ENCODE measurements at places on chromosomes 4 and X.

- no peak for DNase-seq
Observed at GRCh38 chr4:8867624-8868320, 3.9 kb downstream of the HMX1 start.

DNA sequence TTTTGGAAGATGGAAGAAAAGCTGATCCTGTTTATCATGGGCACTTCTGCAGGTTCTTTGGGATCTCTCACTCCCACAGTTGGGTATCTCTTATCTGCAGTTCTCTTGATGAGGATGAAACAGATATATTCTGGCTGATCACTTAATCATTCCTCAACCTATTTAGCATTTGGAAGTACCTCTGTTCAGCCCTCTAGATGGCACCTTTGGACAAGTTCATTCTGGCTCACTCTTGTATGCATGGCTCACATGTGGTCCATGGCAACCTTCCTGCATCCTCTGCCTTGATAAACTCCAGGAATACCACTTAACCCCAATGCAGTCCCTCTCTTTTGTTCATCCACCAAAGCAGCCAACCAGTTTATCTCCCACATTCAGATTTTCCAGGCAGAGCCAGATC is 74.2 kb downstream of the SMARCA5 start:
- no peak for DNase-seq

DNA sequence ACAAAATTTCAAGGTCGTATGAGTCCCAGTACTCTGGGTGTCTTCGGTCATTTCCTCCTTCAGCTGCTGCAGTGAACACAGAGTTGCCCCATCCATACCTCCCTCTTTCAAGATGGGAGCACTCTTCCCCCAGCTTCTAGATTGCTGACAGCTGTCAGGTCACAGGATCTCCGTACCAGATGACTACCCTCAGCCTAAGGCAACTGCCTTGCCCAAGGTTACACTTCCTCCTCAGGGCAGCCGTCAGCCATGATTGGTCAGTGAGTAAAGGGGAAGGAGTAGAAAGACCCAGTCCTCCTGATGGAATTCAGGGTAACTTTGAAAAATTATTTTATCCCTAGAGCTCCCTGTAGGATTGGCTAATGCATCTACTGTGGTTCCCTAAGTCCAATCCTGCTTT is 81.6 kb downstream of the NAF1 start:
- DNase-seq = no peak

- no peak for DNase-seq
Observed at GRCh38 chr4:104494185-104494584, 509 bp downstream of the CXXC4 start.

DNA sequence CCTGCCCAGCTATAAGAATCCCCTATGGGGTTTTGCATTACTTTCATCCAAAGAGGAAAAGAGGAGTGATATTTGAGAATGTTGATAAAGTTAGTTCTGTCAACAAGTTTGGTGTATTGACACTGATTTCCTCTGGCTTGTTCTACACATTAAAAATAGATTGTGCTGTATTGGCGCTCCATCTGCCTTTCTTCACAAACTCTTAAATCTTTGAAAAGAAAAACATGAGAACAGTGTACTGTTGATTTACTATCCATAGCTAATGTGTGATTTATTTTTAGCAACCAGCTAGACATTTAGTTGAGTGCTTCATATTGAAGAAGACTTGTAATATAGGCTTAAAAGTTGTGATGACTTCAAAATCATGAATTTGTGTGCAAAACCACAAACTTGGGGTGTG is 261.2 kb upstream of the ANKRD50 start:
- no peak for DNase-seq

DNA sequence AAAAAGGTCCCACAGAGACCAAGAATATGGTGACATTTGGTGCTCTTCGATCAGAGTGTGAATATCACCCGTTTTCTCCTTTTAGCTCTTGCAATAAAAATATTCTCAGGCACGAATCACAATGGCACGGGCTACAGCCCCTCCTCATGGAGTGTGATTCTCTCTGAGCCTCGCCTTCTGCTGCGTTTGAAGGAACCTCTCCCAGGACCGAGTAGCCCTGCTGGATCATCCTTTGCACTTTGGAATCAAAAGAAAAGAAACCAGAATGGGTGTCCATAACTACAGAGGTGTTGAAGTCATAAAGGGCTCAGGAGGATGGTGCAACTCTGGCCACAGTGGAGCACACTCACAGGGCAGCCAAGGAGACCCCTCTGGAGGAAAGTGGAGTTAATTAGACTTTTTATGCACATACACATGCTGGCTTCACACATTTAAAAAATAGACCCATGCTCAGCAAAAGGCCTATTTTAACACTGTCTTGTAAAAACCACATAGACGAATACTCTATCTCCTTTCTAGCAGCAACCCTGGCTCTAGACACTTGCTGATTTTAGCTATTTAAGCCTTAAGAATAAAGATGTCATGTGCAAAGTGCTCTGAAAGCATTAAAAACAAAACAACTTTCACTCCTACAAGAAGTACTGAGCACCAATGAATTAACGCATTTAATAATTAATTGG is 19.1 kb downstream of the MAML3 start:
- DNase-seq = no peak

DNA sequence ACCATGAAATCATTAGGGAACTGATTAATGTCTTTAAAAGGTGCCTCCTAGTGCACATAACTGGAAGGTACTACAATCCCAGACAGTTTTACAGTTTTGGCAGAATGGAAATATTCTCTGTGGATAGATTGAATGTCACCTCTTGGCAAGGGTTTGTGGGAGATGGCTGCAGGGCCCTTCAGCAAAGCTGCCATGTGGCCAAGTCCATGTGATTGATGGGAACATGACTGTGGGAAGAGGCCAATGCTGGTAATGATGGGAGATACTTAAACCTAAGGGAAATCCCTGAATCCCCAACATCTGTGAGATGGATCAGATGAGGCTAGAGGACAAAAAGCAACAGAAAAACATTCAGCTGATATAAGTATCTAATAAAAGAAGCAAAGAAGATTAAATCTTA is 493.7 kb downstream of the MAGEE1 start:
- DNase-seq = no peak

DNA sequence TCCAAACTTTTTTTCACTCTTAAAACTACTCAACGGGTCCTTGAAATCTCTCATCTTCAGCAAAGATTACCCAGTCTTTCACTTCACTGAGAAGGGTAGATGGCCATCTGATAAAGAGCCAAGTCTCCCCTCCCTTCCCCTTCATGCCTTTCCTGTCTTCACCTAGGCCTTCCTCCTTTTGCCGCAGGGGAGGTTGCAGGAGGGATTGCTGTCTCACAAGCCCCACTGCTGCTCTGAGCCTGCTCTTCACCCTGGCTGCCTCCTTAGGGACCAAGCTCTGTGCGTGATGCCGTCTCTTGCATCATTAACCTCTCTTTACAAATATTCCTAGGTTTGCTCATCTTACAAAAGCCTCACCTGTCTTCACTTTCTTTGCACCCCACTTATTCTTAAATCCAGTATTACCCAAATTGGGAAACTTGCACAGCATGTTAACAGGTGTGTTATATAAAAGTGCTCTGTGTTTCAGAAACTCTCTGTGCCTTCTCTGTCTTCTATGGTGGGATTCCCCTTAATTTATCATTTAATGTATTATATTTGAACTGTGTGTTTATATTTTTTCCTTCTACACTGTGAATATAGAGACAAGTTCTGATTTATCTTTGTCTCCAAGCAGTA is 3.8 kb downstream of the ZFX start:
- no peak for DNase-seq

- no peak for DNase-seq
Observed at GRCh38 chr4:37835031-37835430, 8.5 kb downstream of the PGM2 start.

DNA sequence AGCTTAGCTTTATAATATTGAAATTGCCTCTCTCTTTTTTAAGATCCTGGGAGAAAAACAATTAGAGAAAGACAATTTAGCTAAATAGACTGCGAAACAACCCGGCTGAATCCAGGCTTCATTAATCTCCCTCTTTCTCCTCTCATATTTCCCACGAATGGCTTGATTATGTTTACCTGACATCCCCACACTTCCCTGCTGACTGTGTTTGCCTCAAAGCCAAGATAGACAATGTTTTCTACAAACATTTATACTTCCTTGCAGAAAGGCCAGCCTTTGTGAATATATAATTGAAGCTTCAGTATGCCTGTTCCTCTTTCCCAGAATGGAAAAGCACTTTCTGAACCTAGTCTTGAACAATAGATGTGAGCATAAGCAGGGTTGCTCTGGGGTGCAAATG is 566.8 kb downstream of the PDHA2 start:
- DNase-seq = no peak

DNA sequence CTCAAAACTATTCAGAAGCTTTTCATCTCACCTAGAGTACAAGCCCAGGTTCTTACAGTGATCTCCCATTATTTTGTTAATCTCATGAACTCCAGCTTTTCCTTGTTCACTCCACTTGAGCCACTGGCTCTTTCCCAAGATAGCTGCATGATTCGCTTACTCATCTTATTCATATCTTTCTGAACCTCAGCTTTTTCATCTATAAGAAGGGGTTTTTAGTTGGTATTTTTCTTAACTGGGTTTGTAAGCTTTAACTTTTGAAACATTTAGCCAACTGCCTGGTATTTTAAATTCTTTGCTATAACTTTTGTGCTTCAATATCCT is 24.0 kb downstream of the GIMD1 start:
- DNase-seq = no peak

GRCh38 chrX:71298119-71298518 is 3.4 kb upstream of the ITGB1BP2 start:
- no peak for DNase-seq

- DNase-seq = no peak
Observed at GRCh38 chr4:26484516-26484915, 5.8 kb downstream of the CCKAR start.

All from iPS-NIHi11 (cell line).